ENCODE measurements at places on chromosomes 16 and 17.

GRCh38 chr17:76232342-76232741, 8.0 kb downstream of the RNF157 start:
- DNase-seq: no peak

- no peak for DNase-seq
Measured at GRCh38 chr17:12634789-12635414, 30.8 kb upstream of the MYOCD start.

DNA sequence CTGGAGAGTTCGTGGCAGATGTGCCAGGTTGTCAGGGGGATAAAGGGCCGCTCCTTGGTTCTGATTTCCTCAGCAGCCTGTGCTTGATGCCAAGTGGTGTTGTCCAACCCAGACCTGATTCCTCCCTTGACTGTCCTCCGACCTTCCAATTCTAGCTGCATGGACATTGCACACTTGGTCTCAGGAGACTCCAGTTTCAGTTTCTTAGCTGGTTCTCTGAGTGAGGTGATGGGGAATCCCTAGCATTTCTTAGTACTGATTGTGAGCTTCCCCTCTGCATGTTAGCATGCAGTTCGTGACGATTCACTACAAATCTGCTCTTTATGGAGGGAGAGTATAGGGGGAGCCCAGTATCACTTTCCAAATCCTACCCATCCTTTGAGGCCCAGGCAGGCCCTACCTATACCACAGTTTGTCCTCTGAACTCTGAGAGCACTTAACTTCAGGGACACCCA, 12.4 kb upstream of the CCR7 start:
- DNase-seq: no peak

DNA sequence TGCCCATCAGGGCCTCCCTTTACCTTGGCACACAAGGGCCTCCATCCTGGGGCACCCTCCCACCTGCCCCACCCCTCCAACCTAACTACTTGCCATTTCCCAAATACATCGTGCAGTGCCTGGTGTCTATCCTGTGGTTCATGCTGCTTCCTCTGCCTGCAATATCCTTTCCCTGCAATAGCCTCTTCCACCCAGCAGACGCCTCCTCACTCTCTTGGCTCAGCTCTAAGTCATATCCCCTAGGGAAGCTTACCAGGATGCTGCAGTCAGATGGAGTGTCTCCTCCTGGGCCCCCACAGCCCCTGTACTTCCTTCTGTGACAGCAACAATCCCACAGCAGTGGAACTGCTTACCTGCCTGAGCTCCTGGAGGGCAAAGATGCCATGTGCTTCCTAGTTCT, 36.7 kb downstream of the CCDC182 start:
- DNase-seq: no peak

GRCh38 chr16:11100239-11100750, 155.7 kb downstream of the SOCS1 start:
- DNase-seq: no peak

GRCh38 chr17:4718276-4718675, 7.8 kb downstream of the ARRB2 start:
- DNase-seq: no peak

DNA sequence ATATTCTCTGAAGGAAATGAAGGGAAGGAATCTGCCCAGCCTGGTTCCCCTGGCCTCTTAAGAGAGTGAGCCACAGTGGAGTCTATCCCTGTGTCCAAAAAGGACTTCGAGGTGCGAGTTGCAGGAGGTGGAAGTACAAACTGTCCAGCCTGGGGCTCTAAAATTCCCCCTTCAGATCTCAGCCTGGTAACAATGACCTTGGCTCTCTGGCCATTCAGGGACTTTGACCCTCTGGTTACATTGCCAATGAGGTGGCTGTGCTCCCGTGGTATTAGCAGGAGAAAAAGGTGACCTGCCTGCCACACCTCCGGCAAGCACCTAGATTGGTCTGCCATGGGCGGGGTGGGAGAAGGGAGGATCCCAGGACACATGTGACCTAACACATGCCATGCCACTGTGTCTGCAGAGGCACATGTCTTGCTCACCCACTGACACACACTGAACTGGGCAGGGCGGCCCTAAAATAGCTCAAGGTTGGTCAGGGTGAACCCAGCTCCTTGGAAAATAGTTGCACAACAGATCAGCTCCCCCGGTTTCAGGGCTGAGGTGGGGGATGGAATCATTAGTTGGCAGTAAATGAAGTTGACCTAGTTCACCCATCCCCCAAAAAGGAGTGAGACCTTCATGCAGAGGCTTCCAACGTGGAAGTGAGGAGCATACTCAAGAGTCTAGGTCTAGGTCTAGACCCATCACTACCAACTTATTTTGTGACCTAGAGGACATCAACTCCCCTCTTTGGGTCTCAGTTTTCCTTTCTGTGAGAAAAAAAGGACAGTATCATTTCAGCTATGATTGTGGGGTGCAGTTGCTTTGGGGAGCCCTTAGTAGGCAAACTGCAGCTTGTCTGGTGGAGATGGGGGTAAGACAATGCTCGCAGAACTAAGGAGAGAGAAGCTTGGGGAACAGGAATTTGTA, 2.2 kb downstream of the NR1D1 start:
- no peak for DNase-seq

DNA sequence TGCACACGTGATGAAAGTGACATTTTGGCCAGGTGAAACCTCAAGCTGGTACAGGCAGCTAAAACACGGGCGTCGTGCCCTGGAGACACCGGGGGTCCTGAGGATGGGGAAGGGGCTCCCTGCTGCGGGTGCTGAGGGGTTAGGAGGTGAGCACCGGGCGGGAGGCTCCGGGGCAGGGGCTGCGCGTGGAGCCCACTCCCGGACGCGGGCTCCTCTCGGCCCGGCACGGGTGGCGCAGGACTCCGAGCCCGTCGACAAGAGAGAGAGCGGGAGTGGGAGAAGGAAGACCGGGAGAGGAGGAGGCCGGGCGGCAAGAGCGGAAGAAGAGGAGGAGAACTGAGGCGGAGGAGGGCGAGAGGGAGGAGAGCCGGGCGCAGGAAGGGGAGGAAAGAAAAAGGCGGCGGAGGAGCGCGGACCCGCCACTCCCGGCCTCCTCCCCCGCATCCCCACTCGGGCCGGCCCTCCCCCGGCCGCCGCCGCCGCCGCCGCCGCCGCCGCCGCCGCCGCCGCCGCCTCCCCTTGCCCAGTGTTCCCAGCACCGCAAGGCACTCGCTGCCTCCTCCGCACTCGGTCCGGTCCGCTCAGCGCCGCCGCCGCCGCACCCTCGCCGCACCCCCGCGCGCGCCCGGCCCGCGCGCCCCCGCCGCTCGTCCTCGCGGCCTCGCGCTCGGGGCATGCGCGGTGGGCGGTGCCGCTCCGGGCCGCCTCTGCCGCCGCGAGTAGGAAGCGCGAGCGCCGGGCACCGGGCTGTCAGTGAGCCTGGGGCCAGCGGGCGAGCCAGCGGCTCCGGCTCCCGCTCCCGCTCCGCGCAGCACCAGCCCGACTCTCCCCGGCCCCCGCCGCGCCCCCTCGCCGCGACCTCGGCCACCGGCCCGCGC, at the start of gene PRKCA:
Gene PRKCA, plus strand, starts transcription at position 750 of the 878 bp plus-strand sequence.
- peak; percentile 37 for DNase-seq

- DNase-seq: no peak
Measured at GRCh38 chr16:30521873-30522641, 4.3 kb downstream of the ZNF768 start.

GRCh38 chr16:19649980-19650379, 68.0 kb downstream of the KNOP1 start:
- no peak for DNase-seq

GRCh38 chr16:79869304-79870015, 268.9 kb upstream of the MAF start:
- DNase-seq: no peak

DNA sequence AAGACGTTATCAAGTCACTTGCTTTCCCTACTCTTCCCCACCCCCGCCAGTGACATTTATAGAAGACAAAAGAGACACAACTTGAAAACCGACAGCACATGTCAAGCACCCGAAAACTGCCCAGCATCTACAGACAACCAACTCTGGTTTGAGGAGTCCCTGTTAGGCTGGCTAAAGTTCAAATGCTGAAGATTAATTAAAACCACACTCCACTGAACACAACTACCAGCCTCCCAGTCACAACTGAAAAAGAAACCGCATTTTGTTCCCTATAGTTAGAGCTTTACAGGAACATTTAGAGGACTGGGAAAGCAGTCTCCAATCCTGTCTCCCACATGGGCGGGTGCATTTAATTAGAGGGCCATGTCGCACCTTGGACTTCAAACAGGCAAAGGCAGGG, 73.0 kb upstream of the COX10 start:
- DNase-seq: no peak

DNA sequence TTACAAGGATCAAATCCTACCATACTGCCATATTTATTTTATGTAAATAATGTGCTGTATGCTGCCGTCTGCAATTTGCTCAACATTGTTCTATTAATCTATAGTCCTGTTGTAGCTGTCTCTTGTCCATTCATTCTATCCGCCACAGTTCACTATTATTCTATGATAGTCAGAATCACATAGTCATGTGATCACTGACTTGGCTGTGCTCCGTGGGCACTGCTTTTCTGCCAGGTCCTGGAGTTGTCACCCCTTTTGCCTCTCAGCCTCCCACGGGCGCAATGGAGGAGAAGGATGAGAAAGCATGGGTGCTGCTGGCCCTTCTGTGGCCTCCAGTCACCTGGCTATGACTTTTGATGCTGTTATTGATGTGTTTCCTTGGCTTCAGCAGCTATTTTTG, 37.3 kb upstream of the ANKFY1 start:
- no peak for DNase-seq

DNA sequence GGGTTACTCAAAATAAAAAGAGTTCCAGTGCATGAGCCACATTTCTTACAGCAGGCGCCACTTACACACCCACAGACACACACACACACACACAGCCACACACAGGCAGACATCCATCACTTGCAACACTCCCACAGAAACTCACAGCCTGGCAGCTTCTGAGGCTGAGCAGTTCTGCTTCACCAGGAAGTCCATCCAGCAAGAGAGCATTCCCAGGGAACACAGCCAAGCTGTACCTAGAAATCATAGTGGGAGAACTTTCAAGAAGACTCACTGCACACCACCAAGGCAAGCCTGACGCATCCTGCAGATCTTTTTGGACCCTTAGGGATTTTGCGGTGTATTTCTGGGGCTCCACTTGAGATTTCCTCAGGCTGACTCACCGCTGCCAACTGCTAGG, 140.9 kb upstream of the WSB1 start:
- no peak for DNase-seq

GRCh38 chr16:85433477-85433876, 179.6 kb upstream of the GSE1 start:
- DNase-seq: no peak

- DNase-seq: no peak
Measured at GRCh38 chr17:79628861-79629547, 18.2 kb upstream of the RBFOX3 start.

DNA sequence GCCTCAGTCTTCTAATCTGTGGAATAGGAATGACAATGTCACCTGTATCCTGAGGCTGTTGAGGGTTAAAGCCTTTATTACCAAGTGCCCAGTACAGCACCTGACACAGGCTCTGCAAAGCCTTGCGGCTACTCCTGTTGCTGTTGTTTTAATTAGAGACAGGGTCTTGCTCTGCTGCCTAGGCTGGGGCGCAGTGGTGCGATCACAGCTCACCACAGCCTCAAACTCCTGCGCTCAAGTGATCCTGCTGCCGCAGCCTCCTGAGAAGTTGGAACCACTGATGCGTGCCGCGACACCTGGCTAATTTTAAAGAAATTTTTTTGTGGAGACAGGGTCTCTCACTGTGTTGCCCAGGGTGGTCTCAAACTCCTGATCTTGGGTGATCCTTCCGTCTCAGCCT, 5.4 kb downstream of the GSE1 start:
- DNase-seq: no peak

- no peak for DNase-seq
Measured at GRCh38 chr16:9360075-9360474, 268.6 kb downstream of the HAPSTR1 start.

- DNase-seq: no peak
Measured at GRCh38 chr17:17693253-17694168, 12.3 kb downstream of the RAI1 start.

GRCh38 chr17:3817851-3818605, 17.0 kb upstream of the ITGAE start:
- DNase-seq: no peak

DNA sequence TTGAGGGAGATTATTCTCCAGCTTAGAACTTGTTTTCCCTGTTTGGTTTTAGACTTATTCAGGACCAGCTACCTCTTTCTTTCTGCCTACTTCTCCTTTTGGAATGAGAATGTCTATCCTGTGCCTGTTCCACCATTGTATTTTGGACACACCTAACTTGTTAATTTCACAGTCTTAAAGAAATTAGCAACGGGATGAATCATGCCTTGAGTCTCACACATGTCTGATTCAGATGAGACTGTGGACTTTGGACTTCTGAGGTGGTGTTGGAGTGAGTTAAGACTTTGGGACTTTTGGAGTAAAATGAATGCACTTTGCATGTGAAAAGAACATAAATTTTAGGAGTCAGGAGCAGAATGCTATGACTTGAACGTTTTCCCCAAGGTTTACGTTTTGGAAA, 581.4 kb downstream of the CDH11 start:
- DNase-seq: no peak

- DNase-seq: no peak
Measured at GRCh38 chr17:54191261-54191660, 368.5 kb downstream of the KIF2B start.

DNA sequence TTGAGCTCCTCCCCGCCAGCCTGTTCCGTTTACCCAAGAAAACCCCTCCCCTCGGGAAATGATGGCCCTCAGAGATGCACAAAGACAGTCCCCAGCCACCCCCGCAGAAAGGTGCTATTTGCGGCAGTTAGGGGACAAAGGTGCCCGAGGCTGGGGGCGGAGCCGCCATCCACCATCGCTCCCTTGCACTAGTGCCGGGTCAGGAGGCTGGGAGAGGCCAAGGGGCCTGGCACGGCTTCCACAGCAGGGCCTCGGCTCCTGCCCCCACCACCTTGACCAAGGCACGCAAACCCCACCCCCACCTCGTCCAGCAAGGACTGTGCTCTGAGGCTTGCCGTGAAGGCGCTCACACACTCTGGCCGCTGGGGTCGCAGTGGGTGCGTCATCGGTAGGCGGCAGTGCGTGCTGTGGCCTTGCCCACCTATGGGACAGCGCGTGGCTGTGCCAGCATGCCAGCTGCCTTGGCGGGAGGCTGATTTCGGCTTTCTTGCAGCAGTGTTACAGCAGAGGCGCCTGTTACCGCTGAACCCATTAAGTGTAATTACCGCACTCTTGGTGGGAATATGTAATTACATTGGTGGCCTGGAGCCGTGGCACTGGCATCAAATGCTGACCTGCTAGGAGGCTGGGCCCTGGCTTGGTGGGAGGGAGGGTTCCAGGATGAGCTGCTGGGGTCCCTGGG, 31.8 kb downstream of the TPSG1 start:
- DNase-seq: no peak
